ENCODE measurements at places on chromosomes 2 and 18.
A peak's percentile ranks its signal among the peaks of the same experiment; 100 is the strongest.

GRCh38 chr2:70962885-70963878 lies 15.2 kb upstream of the ANKRD53 start:
- no peak for DNase-seq

- no peak for DNase-seq
Observed at GRCh38 chr2:147541314-147541713, 303.5 kb upstream of the ACVR2A start.

DNA sequence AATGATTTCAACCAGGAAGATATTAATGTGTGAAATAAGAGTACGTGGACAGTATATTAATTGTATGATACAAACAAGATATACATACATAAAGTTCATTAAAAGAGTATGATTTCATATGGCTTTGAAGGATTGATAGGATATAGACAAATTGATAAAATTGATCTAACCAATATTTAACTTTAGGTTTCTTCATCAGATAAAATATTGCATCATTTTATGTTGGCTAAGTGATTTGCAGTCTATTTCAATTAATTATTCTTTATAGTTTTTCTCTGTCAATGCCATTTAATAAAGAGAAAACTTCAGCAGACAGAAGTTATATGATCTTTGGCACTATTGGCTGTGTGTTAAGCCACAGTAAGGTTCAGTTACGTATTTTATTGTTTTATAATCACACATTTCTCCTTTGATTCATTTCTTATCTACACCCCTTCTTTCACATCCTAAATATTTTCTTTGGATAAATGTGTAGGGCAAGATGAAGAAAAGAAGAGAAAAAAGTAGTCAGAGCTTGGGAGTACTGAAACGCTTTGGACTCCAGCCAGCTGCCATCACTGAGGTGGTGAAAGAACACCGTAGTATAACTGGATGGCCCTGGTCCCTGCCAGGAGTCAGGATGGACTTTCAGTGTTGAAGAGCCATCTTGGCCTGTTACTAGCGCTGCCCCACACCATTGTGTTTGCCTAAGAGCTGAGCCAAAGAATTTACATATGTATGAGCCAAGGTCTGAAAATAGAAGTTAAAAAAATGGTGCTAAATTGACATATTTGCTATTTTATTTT lies 9.8 kb upstream of the CPS1 start:
- no peak for DNase-seq

- DNase-seq = no peak
Observed at GRCh38 chr2:85160966-85161960, 28.1 kb downstream of the TCF7L1 start.

DNA sequence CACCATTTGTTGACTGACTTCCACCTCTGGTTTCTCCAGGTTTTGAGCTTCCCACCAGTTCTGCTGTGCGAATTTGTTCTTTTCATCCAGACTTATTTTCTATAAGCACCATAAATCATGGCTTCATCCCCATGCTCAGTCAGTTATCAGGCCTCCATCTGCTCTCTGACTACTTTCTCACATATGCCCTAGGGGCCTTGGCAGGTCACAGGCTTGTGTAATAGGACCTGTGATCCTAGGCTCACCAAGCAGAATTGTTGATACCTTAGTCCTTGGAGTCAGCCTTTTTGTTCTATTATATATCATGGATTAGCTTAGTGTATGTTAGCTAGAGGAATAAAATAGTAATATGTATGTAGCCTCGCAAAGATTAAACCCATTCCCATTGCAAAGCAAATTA lies 284.2 kb upstream of the TANK start:
- peak; percentile 36 for DNase-seq

GRCh38 chr2:107358362-107358761 lies 468.3 kb upstream of the RGPD4 start:
- DNase-seq = no peak

DNA sequence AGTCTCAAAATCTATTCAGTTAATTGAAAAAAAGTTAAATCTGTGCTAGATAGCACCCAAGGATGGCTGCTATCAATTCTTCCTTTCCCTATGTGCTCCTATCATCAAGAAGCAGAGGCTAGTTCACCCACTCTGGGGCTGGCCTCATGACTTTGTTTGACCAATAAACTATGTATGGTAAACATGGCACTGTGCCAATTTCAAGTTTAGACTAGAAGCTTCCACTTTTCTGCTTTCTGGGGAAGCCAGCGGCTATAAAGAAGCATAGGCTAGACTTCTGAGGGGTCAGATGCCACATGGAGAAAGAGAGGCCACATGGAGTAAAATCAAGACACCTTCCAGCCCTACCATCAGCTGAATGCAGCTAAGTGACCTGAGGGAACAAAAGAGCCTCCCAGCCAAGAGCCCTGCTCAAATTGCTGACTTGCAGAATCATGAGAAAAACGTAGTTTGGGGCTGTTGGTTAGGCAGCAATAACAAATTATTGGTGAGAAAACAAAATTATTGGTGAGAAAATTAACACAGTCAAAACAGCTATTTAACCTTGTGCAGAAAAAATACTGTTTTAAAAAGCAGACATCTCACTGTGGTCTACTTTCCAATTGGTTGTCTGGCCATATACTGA lies 86.5 kb upstream of the SLC14A2 start:
- no peak for DNase-seq

DNA sequence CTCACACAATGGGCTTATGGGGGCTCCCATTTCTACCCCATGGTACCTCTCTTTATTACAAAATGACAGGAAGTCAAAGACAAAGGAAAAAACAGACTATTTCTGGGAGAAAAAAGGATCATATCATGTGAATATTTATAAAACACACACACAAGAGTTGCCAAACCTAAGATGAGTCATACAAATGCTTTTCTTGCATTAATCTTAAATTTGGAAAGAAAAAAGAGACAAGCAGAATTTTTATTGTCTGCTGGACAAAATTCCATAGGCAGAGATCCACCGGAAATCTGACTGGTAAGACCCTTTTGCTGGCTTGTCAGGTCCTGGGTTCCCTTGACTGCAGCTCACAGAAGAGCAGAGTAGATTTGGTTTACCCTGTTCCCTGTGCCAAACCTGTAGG lies 1732.3 kb upstream of the PIK3C3 start:
- peak; percentile 33 for DNase-seq

DNA sequence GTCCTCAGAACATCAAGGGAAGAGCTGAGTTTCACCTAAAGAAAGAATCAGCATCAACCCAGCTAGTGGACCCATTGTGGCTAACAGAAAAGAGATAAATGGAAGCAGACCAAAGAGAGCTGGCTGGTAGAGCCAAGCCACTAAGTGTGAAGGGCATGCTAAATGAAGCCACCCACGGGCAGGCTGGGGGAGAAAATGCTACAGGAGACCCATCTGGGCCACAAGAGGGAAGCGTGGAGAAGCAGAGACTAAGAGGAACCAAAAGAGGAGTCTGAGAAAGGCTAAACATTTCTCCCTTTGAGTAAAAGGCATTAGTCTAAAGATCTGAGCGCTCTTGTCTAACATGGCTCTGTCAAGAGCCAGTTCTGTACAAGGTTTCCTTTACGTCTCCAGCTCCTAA lies 15.8 kb downstream of the CWC22 start:
- no peak for DNase-seq

GRCh38 chr2:60534052-60534685 lies 19.3 kb downstream of the BCL11A start:
- DNase-seq = peak; percentile 18

DNA sequence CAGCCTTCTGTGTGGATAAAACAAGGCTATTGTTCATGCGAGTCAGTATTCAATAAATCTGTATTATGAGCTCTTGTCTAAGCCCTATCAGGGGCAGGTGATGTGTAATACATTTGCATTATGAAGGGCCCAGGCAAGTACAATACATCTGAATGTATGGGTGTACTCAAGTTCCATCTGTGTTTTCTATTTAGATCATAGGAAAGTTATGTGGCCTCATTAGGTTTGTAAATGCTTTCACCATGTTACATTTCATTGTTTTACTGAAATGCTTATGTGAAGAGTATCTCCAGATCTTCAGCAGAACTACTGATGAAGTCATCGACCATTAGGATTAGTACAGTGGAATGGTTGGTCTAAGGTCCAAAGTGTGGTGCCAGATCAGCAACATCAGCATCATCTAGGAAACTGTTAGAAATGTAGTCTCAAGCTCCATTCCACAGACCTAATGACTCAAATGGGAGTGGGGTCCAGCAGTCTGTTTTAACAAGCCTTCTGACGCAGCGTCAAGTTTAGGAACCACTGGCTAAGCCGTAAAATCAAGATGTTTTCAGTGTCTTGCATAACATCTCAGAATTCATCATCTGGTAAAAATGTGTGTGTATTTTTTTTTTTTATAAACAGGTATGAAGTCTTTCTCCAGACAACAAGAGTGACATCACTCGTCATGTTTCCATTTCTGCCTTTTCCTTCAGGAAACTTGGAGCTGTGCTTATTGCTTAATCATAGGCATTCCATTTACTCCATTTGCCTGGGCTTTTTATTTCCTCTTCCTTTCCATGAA lies 80.5 kb downstream of the LYPD6 start:
- DNase-seq = peak; percentile 97

- DNase-seq = no peak
Observed at GRCh38 chr2:236354056-236354940, 90.1 kb upstream of the ASB18 start.

- DNase-seq = no peak
Observed at GRCh38 chr2:143296089-143296488, 166.9 kb downstream of the ARHGAP15 start.

DNA sequence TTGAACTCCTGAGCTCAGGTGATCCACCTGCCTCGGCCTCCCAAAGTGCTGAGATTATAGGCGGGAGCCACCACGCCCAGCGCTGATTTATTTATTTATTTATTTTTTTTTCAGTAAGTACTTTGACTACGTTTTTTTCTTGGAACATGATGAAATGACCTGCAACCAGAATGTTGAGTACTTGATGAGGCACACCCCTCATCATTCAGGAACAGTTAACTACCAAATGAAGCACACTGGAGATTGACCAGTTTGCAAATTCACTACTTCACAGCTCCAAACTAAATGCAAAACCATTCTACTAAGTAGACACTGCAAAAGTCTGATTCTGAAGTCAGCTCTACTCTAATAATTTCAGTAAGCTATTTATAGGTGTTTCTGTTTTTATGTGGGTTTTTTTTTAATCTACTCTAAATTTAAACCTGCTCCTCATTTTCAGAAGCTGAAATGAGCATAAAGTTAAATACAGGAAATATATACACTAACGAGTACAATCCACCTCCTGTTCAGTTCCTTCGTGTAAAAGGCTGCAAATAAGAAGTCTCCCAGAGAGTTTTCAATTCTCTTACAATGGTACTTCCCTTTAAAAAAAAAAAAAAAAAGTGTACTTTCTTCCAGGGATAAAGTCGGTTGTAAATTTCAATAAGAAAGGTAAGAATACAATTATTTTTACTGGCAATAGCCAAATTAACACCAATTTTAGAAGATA lies 1.4 kb downstream of the GFPT1 start:
- DNase-seq = peak; percentile 74

DNA sequence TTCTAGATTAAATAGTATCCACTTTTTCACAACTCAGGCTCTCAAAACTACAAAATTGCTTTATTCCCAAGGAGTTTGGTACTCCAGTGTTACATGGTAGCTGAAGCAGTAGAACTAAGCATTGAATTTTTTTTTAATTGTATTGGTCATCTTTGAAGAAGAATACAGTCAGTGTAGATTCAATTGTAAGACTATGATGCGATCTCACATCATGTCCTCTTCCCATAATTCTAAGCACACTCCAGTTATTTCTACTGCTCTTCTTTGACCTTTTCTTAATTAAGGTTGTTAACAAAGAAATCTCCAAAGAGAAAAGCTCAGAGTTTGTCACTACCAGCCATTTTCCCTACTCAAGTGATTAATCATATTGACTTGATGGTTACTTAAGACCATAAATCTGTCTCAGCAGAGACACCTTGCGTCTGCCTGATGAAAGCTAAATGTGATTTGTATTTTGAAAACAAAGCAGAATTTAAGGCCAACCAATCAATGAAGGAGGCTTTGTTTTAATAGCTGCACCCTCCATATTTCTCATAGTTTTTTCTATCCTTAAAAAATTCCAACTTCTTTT lies 130.2 kb downstream of the DTNA start:
- no peak for DNase-seq

GRCh38 chr2:74819702-74820101 lies 14.2 kb upstream of the HK2 start:
- DNase-seq = no peak

DNA sequence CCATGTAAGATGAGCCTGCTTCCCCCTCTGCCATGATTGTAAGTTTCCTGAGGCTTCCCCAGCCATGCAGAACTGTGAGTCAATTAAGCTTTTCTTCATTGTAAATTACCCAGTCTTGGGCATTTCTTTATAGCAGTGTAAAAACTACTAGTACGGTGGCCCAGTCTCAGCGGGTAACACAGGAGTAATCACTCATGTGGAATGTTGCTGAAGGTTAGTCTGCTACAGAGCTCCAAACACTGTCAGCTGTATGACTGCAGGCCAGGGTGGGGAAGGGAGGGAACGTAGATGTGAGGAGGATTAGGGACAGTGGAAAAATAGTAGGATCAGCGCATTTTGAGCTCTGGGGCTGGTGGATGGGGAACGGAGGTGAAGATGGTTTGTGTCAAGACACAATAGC lies 711.2 kb upstream of the SOX11 start:
- DNase-seq = no peak
